ENCODE measurements at places on chromosomes 2 and 18.

- DNase-seq = no peak
Measured at GRCh38 chr2:114642166-114642770, 199.8 kb downstream of the DPP10 start.

DNA sequence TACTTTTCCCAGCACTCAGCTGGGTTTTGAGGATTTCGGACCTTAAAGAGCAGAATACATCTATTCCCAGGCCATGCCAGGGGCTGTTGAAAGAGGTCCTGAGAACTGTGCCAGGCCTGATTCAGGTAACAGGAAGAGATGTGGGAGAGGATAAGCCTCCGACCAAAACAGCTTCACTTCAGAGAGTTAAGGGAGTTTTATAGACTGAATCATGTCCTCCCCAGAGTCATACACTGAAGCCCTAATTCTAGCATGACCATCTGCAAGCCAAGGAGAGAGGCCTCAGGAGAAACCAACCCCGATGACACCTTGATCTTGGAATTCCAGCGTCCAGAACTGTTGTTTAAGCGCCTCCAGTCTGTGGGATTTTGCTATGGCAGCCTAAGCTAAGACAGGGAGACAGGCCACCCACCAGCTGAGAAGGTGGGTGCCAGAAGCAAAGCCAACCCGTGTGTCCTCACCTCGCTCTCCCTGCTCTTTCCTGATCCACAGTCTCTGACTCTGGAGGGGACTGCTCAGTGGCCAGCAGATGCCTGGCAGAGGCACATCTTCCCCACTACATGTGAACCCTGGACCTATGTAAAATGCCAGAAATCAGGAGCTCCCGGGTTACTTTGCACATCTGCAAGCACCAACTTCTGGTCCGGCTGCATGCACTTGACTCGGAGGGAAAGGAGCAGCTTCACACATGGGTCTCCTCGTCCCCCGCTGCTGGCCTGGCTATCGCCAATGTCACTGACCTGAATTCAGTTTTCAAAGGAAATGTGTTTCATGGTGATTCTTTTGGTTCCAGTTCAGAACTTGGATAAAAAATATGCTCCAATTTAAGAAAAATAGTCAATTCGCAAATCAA lies 116.8 kb upstream of the EPC2 start:
- DNase-seq = no peak

- no peak for DNase-seq
Measured at GRCh38 chr2:179715871-179716270, 145.5 kb downstream of the ZNF385B start.

- DNase-seq = no peak
Measured at GRCh38 chr2:168456521-168457189, 583 bp downstream of the CERS6 start.

DNA sequence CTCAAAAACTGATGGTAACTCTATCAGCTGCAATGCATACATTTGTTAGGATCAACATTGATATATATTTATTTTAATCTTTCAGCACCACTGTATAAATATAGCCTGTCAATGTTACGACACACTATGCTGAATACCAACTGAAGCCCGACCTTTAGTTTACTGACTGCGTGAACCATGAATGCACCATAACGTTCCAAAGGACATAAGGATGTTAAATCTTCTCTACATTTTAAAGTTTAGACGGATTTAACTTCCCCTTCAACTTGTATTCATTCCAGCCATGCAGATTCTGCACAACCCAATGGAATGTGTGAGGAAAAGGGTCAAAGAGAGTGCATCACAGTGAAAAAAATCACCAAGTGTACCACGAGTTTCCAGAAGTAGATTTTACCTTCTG lies 489.5 kb downstream of the IRS1 start:
- no peak for DNase-seq

GRCh38 chr2:53969968-53970723 lies 647 bp downstream of the PSME4 start:
- peak; percentile 55 for DNase-seq

- no peak for DNase-seq
Measured at GRCh38 chr2:67991456-67991855, 71.3 kb downstream of the C1D start.

GRCh38 chr2:27992787-27993401 lies 102.4 kb downstream of the BABAM2 start:
- DNase-seq = no peak

Measured in HAP-1 (cell line).